ENCODE measurements at places on chromosomes 3 and 15.

- DNase-seq = peak; percentile 54
Measured at GRCh38 chr15:76336254-76337058, at the start of gene ISL2. Gene ISL2 (plus strand): TSS chr15:76336773. CDS start chr15:76336884, 111 bp downstream.

DNA sequence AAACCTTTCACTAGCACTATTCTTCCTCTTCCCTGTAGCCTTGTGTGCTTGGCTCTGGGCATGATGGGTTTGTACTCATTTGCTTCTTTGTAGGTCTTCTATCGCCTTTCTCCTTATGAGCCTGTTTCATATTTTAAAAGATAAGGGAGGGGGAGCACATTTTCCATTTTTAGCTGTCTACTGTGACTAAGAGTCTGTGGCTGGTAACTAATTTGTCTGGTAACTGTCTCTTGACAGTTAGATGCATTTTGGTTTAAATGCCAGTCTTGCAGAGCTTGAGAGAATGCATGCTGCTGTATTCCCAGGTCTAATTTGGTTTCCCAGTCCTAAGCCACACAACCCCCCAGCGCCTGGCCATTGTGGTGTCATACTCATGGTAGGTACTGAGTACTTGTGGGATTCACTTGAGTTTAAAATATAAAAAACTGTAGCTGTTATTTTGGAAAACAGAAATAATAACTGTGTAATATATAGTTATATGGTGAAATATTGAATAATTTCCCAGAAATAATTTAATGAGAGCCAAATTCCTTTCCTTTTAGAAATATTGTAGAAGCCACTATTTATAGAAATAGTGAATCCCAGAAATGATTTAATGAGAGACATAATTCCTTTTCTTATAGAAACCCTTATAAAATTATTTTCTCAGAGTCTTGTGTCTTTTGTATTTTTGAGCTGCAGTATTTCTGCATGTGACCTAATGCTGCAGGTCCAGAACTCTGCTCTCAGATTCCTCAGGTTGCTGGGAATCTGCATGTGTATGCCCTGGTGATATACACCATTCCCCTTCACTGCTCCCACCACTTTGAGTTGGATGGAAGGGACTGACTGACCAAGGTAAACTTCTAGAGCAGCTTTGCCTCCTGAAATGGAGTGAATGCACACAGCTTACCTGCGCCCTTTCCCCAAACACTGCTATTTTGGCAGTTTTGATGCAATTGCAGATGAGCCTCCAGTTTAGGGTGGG lies 13.9 kb upstream of the GPR171 start:
- no peak for DNase-seq

DNA sequence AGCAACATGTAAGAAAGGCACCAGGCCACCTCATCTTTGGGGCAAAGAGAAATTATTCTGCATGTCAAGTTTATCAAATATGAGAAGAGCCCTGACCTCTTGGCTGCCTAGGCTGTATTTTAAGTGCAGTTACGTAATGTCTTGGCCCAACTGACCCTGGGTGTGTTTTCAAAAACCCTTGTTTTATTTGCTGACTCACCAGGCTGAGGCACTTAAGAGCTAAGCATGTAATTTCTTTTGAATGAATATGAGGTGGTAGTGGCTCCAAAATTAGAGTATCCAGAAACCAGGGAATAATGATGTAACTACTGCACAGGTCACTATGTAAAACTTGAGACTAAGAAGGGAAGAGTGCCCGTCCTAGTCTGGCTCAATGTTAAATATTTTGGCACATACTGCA lies 24.3 kb downstream of the PGPEP1L start:
- no peak for DNase-seq

DNA sequence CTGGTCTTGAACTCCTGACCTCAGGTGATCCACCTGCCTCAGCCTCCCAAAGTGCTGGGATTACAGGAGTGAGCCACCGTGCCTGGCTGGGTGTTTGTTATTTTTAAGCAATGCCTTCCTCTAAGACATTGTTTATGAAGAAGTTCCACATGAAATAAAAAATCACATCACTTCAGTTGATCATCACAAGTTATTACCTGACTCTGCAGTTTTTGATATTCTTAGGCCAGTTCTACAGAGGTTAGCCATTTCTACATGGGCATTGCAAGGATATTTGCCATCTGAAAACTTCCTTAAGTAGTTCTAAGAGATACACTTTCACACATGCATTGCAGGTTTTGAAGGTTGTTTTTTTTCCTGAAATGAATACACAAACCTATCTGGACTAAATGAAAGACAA lies 82.1 kb downstream of the PYDC2 start:
- DNase-seq = no peak

- no peak for DNase-seq
Measured at GRCh38 chr15:89192766-89193165, 28.6 kb downstream of the RLBP1 start.

DNA sequence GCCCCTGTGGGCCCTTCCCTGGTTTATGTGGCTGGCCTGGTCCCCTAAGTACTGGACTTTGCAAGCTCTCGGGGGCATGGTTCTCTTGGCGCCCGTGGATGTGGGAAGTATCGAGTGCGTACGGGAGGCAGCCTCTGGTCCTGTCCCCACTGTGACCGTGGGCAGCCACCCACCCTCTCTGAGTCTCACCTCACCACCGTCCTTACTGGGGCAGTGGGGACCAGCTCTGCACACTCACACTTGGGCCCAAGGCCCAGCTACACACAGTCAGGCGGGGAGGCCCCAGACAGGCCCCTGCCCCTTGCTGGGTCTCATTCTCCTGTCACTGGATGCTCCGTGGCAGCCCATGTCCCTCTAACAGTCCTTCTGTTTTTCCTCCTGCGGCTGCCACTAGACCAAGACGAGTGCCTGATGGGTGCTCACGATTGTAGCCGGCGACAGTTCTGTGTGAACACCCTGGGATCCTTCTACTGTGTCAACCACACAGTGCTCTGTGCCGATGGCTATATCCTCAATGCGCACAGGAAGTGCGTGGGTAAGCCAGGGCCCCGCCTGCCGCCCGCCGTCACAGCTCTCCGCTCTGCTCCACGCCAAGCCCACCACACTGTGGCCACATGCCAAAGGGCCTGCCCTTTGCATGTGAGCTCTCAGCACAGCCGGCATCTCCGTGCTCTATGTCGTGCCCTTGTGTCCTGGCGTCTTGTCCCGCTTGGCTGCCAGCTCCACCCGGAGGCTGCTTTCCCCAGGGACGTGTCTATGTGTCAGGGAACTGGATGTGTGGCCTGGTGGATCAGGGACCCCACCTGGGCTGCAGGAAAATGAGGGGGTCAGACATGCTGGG lies 72.7 kb downstream of the FBLN2 start:
- peak; percentile 36 for DNase-seq

GRCh38 chr3:31955581-31955980 lies 25.5 kb downstream of the OSBPL10 start:
- DNase-seq = no peak

DNA sequence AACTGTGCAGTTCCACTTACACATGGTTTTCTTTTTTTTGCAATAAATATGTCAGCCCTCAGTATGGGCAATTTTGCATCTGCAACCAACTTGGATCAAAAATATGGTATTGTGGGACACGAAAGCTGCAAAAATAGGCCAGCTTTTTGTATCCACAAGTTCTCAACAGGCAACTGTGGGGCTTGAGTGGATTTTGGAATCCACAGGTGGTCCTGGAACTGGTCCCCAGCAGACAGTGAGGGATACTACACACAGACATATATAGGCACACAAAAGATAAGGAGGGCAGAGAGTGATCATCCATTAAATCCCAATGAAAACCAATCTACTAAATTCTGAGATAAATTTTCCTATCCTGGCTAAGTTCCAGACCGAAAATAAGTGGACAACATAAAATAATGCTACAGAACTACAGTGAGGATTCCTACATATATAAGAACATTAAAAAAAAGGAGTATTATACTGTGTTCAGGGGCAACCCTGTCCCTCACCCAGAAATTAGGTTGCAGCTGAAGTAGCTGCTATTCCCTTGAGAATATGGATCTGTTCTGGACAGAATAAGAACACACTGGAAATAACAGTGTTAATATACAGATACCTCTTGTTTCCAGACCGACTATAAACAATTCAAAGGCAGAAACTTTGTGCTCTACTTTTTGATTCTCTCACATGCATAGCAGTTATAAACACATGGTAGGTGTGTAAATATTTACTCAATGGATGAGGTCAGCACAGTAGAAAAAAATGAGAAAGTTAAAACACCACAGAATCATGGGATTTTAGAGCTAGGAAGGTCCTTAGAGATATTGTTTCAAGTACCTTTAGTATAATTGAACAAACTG lies 25.4 kb downstream of the DENND4A start:
- no peak for DNase-seq
